ENCODE measurements at places on chromosomes 5 and 9.

- DNase-seq = no peak
Observed at GRCh38 chr9:109440117-109440515, 58.0 kb downstream of the PTPN3 start.

- DNase-seq = no peak
Observed at GRCh38 chr5:156239800-156240199, 87.2 kb upstream of the SGCD start.

DNA sequence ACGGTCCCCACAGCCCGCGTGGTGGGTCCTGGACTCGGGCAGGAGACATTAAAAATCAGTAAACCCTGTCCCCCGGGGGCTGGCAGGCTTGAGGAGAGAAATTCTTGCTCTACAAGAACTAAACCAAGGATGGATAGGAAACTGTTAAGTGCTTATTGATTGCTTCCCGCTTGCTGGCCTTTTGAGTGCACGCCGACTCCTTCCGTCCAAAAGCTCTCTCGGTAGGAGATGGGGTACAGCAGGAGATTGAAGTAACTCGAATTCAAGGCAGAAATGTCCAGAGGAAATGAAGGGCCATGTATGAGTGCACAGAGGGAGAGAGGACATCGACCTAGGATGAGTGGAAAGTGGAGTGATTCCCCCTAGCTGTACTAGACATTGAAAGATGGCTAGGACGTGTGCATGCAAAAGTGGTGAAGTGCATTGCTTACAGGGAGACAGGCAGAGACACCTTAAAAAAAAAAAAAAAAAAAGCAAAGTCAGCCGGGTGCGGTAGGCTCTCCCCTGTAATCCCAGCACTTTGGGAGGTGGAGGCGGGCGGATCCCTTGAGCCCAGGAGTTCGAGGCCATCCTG, 923 bp downstream of the RECK start:
- DNase-seq = no peak

DNA sequence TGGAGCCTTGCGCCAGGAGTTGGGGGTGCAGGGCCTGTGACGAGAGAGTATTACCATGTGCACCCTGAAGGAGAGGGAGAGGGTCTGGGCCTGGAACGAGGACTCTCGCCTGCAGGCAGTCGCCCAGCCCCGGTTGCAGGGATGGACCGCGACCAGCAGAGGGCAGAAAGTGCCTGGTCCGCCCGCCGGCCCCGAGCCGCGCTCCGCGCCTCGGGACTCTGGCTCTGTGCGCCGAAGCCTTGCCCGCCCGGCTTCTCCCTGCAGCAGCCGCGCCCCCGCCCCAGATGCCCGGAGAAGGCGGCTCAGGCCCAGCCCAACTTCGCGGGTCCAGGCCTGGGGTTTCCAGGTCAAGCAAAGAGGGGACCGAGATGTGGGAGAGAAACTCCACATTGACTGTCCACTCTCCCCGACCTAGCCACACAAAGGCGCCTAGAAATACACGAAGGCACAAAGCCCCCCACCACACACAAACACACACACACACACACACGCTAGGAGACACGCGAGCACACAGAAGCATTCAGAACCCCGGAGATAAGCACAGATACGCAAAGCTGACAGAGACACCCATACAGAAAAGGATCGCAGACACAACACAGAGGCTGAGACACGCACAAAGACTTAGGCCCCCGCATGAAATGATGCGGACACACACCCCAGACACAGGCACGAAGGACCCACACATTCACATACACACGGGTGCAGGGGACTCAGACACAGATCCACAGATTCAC, 2.0 kb upstream of the LMX1B start:
- DNase-seq = peak; percentile 86

DNA sequence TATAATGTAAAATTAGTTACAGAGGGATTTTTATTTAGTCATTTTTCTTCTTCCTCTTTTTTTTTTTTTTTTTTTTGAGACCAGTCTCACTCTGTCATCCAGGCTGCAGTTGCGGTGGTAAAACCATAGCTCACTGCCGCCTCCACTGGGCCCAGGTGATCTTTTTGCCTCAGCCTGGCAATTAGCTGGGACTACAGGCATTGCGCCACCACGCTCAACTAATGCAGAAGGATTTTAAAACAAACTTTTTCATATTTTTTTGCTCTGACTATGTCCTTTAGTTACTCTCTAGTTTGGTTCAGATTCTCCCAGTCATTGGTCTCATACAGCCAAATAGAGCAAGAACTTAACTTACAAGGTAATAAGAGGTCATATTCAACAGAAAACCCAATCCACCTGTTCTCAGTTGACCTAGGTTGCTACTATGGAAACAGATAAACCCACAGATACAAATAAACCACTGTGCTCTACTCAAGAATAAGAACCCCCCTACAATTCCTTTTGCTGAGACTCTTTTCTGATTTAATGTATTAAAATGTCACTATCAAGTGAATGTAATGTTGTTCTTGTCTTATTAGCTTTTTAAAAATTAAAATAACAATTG, 50.1 kb upstream of the TTC39B start:
- peak; percentile 61 for DNase-seq

DNA sequence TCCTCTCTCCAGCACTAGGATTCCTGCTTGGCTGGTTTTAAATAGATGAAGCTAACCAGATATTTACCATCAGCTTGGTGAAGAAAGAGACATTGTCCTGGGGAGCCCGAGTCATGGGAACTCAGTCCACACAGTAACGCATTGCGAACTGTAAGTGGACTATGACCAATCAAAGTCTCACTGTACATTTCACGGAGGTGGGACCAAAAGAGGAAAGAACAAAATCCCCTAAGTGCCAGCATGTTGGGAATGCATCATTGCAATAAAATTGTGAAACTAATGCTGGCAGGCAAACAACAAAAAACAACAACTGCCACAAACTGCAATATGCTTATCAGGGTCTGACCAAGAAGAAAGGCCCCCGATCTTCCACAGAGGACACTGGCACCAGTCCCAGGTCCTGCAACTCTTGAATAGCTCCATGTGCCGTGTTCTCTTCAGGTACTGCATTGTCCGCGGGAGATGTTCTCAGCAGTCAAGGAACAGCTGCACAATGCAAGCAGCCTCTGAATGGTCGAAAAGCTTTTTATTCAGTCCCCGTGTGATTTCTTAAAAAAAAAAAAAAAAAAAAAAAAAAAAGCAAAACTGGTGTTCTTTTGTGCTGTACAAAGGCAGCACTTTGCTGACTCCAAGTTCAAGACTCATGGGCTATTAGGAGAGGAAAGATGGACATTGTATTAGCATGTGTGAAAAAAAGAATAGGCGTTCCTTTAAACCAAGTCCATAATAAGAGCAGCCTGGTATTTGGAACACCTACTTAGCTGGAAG, 38.1 kb downstream of the SEMA6A start:
- no peak for DNase-seq

- DNase-seq = peak; percentile 67
Observed at GRCh38 chr5:139561655-139562451, 714 bp downstream of the UBE2D2 start.

DNA sequence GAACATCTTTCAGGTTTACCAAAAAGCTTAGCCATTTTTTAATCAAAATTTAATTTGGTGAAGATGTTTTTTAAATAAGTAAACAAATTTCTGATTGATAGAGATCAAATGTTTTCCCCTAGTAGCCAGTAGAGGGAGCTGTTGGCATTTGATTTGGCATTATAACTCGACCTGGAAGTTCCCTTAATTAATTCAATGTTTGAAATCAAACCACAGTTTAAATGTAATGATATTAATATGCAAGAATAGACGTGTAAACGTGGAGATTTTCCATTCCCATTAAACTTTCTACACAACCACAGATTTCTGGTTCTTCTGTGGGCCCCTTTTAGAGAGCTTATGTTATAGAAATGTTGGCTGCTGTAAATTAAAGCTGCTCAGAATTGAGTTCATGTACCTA, 148.1 kb upstream of the MPDZ start:
- DNase-seq = no peak

GRCh38 chr9:17894501-17895160, 315.8 kb downstream of the SH3GL2 start:
- no peak for DNase-seq

GRCh38 chr5:636951-637350, 24.8 kb downstream of the CEP72 start:
- no peak for DNase-seq

- DNase-seq = no peak
Observed at GRCh38 chr5:2524620-2525019, 226.9 kb downstream of the IRX2 start.

DNA sequence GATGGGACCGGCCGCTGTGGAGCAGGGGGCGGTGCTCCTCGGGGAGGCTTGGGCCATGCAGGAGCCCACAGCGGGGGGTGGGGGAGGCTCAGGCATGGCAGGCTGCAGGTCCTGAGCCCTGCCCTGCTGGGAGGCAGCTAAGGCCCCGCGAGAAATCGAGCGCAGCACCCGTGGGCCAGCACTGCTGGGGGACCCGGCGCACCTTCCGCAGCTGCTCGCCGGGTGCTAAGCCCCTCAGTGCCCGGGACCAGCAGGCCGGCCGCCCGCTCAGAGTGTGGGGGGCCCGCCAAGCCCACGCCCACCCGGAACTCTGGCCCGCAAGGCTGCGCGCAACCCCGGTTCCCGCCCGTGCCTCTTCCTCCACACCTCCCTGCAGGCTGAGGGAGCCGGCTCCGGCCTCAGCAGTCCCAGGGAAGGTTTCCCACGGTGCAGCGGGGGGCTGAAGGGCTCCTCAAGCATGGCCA, 131.5 kb downstream of the SNX18 start:
- no peak for DNase-seq

DNA sequence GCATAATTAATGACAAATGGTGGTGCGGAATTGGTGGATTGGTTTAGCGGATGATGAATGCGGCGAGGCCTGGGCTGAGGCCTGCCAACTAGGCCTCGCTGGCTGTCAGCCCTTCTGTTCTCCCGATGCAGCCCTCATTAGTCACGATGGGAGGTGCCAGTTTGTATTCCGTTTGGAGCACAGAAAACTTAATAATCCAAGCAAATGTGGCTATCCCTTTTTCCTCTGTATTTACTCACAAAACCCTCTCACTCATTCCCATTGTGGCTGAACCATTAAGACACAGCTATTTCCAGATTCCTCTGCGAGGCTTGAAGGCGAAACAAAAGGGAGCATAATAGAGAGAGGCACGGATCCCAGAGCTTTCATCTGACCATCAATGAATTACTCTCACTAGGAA, 114.3 kb downstream of the MVB12B start:
- no peak for DNase-seq

GRCh38 chr9:96779089-96779488, 1.2 kb upstream of the ZNF510 start:
- no peak for DNase-seq

- DNase-seq = no peak
Observed at GRCh38 chr5:16852251-16853005, 83.7 kb downstream of the MYO10 start.

- peak; percentile 39 for DNase-seq
Observed at GRCh38 chr9:98010445-98010844, 27.3 kb downstream of the ANP32B start.

DNA sequence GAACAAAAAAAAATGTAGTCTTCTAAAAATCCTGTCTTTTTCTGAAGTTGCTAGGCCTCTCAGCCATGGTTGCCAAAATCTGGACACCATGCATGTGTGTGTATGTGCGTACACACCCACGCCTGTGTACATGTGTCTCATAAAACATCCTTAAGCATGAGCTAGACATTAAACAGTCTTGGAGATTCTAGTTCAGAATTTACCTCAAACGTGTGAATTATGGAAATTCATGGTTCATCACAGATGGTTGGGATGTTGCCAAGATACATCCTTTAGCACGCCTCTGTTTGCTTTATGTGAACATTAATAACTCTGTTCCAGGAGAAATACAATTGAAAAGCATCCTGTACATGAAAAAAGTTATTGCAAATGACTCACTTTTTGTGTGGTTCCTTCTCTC, 53.0 kb downstream of the F2RL2 start:
- DNase-seq = no peak

DNA sequence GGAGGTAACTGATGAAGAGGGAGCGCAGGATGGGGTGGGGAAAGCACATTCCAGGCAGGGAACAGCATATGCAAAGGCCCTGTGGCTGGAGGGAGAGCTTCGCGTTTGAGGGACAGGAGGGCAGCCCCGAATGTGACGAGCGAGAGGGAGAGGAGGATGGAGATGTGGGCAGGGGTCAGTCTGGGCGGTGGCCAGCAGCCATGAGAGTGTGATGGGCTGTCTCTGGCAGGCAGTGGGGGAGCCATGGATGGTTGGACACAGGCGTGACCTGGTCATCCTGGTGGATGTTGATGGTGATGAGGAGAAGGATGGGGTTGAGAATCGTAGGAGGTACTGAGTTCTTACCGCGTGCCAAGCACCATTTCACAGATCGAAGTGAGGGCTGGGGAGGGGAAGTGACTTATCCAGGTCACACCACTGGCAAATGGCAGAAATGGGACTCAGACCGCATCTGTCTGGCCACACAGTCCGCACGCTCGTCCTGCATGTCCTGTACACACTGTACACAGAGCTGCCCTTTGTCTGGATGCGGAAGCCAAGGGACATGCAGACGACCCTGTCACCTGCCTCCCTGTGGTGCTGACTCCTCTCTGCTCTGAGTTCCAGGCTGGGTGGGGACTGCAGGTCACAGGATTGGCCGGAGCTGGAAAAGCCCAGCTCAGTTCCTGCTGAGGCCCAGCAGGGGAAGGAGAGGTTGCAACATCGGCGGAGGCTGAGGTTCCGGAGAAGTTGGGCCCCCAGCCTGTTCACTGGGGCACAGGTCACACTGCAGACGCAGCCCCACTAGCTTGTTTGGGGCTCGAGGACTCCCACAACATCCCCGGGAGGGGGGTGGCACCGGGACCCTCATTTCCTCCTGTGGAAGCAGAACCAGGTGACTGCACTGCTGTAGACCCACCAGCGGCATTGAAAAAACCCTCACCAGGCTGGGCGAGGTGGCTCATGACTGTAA, 165.6 kb upstream of the IER5L start:
- no peak for DNase-seq
